SIG-M5 (cell line): ENCODE measurements at places on chromosomes 3 and 15.

- peak; percentile 34 for DNase-seq
Observed at GRCh38 chr3:15794303-15794771, 3.4 kb downstream of the ANKRD28 start.

GRCh38 chr3:189773056-189773455, 141.9 kb downstream of the TP63 start:
- no peak for DNase-seq

DNA sequence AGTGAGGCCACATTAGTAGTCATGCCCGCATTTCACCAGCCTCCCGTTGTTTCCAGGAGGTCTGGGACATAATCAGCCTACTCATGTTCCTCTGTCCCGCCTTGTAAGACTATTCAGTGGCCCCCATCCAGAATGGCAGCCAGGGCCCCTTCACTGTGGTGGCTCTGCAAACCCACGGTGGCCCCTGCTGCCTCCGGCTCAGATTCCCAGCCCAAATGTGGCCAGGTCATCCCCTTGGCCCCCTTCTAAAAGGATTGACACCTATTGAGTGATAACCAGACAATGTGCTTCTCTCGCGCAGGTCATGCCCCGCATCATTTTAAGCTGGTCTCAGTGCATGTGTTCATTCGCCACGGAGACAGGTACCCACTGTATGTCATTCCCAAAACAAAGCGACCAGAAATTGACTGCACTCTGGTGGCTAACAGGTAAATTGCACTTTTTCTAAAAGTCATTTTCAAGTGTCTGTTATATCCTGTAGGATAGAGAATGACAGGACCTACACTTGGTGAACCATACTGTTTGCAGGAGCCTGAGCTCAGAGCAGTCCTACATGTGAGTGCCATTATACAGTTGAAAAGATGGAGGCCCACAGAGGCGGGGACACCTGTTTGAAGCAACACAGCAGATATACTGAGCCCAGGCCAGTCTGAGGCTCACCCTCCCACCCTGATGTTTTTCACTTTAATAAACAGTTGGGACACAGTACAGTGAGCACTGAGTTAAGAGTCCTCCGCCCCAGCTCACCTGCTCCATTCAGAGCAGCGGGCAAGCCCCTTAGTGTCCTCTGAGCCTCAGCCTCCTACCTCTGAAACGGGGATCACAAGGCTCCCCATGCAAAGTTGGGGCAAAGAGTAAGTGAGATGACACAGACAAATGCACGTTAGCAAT, 47.7 kb downstream of the PXYLP1 start:
- DNase-seq, result no peak

DNA sequence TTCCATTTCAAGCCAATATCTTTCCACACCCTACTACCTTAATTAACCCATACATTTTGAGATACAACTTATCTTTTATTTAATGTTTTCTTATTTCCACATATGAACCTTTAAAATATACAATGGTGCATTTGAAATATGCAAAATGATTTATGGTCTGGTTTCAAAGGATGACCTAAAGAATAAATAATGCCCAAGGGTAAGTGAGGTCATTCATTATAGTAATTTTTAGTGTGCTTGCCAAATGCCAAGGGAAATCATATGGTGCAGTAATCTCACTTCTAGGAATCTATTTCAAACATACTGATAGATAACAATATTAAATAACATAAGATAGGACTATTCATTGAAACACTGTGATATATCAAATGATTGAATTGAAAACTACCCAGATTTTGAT, 1055.4 kb downstream of the AGBL1 start:
- no peak for DNase-seq

- DNase-seq, result no peak
Observed at GRCh38 chr3:161372321-161373260, 1.3 kb upstream of the SPTSSB start.
